Natural killer cell treated with Interleukin-12 subunit alpha and Interleukin-12 subunit beta and Interleukin-15 and Interleukin-18, amount 100 ng/mL, for 72 hours (primary cell): ENCODE measurements at places on chromosomes 1 and 21. TPM values are rescaled to one million over a fixed set of nuclear protein-coding genes. Genes with fewer than 3 reads are reported as not detected.

EVA1C gene
- total RNA-seq, result 4.7 TPM

SETSIP gene
- total RNA-seq, result not detected

KCNE1 gene
- 4.7 TPM for total RNA-seq

CELA2B gene
- not detected for total RNA-seq

SPRR2G gene
- total RNA-seq, result not detected

OLIG2 gene
- total RNA-seq, result not detected

CA6 gene
- total RNA-seq, result not detected

- no peak overlapping the region for H3K4me3 ChIP-seq
- peaks cover 2% of the 10 kb centered on the region for H3K4me1 ChIP-seq
- no peaks in the 10 kb centered on the region for H3K27me3 ChIP-seq
Observed at GRCh38 chr1:231596337-231596791, 30.2 kb upstream of the DISC1 start.

DNA sequence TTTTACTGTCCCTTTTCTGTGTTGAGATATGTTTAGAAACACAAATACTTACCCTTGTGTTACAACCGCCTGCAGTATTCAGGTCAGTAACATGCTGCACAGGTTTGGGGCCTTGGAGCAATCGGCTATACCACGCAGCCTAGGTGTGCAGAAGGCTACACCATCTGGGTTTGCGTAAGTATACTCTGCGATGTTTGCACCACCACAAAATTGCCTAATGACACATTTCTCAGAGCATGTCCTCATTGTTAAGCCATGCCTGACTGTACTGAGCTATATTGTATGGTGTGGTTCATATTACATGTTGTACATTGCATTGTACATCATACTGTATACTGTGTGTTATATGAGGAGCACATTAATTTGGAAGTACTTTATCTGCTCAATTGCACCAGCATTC lies 247.4 kb downstream of the RHOU start:
- no peak for DNase-seq
- H3K27ac ChIP-seq, result no peak overlapping the region
- no peak overlapping the region for H3K4me3 ChIP-seq
- no peaks in the 10 kb centered on the region for H3K4me1 ChIP-seq

DNA sequence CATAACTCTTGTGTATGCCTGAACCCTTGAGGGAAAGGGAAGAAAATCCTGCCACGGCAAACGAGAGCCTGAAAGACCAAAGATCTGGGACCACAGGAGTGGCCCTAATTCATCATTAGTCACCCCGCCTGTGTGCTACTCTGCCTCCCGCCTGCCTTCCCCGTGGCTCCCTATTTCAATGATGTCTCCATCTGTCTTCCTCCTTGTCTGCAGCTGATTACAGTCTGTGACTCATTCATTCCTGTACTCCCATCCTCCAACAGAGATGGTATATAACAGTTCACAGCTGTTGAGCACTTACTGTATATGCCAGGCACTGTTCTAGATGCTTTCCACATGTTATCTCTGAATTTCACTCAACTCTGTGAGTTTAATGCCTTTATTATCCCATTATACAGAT lies 96.6 kb downstream of the SEC16B start:
- DNase-seq, result no peak
- no peaks in the 10 kb centered on the region for H3K27me3 ChIP-seq
- H3K4me3 ChIP-seq, result no peak overlapping the region
- H3K36me3 ChIP-seq, result no peaks in the 10 kb centered on the region
- no peak overlapping the region for H3K27ac ChIP-seq
- no peaks in the 10 kb centered on the region for H3K4me1 ChIP-seq

DNA sequence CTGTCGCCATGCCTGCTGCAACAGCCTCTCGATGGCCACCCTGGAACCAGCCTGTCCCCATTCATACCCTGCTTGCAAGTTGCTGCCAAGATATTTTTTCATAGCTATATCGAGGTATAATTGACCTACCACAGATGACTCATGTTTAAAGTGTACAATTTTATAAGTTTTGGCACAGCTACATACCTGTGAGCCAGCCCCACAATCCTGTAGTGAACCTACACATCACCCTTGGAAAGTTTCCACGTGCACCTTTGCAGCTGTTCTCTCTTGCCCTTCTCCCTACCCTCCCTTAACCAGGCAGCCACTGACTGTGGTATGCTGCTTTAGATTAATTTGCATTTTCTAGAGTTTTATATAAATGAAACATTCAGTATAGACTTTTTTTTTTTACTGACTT lies 23.0 kb upstream of the KCNJ6 start:
- no peak overlapping the region for H3K27ac ChIP-seq
- no peaks in the 10 kb centered on the region for H3K4me1 ChIP-seq
- H3K4me3 ChIP-seq, result no peak overlapping the region
- DNase-seq, result no peak
- no peaks in the 10 kb centered on the region for H3K36me3 ChIP-seq
- peaks cover 13% of the 10 kb centered on the region for H3K27me3 ChIP-seq

GRCh38 chr1:145961425-145962156 lies 2.8 kb downstream of the ANKRD34A start:
- H3K27ac ChIP-seq, result peak overlapping the region; percentile 54
- peak overlapping the region; percentile 87 for H3K4me3 ChIP-seq
- no peaks in the 10 kb centered on the region for H3K27me3 ChIP-seq

DNA sequence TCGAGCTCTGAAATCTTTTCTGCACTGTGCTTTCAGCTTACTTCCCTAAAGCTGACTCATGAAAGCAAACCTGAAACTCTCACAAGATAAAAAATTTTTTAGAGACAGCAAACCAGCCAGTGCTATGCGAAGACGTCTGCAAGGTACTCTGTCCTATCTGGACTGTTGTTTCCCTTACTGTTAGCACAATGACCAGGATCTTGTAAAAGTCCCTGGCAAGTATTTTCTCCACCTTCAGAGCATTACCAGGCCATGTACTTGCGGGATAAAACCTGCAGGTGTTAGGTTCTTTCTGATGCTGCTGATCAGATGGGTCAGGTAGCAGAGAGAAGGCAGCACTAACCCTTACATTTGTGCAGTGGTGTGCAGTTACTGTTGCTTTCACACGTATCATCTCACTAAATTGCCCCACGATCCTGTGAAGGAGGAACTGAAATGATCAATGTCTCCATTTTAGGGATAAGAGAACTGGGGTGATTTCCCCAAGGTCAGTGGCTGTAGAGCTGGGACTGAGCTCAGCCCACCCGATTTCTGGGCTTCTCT lies 56.6 kb downstream of the PLXNA2 start:
- peaks cover 22% of the 10 kb centered on the region for H3K27me3 ChIP-seq
- H3K4me3 ChIP-seq, result no peak overlapping the region
- no peak overlapping the region for H3K27ac ChIP-seq

DNA sequence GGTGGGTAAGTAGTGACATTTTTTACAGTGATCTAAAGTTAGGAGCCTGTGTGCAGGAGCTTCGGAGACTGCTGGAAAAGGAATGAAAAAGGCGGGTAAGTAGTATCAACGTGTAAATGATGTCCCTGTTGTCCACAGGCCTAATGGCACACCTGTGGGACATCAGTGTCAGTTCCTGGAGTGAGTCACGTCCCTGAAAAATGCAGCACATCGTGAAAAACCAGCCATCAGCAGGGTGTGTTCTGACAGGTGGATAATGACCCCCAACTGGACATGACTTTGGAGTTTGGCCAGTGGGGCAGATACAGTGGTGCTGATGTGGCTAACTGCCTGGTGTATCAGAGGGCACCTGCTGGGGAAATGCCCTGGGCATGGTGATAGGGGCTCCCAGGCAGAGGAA lies 12.0 kb upstream of the PRDM15 start:
- H3K36me3 ChIP-seq, result no peaks in the 10 kb centered on the region
- peaks cover 7% of the 10 kb centered on the region for H3K27me3 ChIP-seq
- H3K4me3 ChIP-seq, result no peak overlapping the region
- peaks cover 5% of the 10 kb centered on the region for H3K4me1 ChIP-seq
- DNase-seq, result no peak

DNA sequence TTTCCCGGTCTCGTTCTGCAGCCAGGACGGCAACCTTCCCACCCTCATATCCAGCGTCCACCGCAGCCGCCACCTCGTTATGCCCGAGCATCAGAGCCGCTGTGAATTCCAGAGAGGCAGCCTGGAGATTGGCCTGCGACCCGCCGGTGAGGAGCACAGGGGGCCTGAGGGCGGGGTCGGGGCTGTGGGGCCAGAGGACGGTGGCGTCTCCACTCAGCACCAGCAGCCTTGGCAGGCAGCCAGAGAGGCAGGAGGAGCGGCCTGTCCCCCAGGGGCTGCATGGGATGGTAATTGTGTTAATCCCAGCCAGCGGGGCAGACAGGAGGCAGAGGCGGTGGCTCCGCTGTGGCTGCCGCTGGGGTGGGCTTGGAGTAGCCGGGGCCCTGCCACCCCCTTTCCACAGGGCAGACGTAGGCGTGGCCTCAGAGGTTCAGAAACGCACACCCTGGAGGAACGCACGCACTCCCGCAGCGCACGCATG lies 12.1 kb downstream of the SAMD11 start:
- H3K4me3 ChIP-seq, result no peak overlapping the region
- H3K27ac ChIP-seq, result no peak overlapping the region
- no peak for DNase-seq
- peaks cover 15% of the 10 kb centered on the region for H3K27me3 ChIP-seq
- no peaks in the 10 kb centered on the region for H3K36me3 ChIP-seq

- no peak overlapping the region for H3K27ac ChIP-seq
- H3K36me3 ChIP-seq, result no peaks in the 10 kb centered on the region
- H3K4me3 ChIP-seq, result no peak overlapping the region
Observed at GRCh38 chr1:176878750-176879536, 285.6 kb downstream of the ASTN1 start.

DNA sequence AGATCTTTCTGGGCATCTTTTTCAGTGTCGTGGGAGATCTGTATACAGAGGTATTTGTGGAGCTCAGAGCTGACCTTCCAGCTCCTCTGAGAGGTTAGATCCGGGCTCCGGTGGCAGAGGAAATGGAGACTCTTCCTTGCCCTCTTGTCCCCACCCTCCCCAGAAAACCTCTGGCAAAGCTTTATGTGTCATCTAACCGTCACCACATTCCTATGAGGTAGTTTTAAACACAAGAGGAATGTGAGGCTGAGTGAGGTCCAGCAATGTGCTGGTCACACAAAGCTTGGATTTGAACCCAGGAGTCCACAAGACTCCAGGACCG lies 1.2 kb downstream of the CD160 start:
- H3K27me3 ChIP-seq, result peaks cover 2% of the 10 kb centered on the region
- H3K4me3 ChIP-seq, result peak overlapping the region; percentile 78
- H3K36me3 ChIP-seq, result no peaks in the 10 kb centered on the region
- H3K27ac ChIP-seq, result no peak overlapping the region
- peaks cover 56% of the 10 kb centered on the region for H3K4me1 ChIP-seq
- no peak for DNase-seq

DNA sequence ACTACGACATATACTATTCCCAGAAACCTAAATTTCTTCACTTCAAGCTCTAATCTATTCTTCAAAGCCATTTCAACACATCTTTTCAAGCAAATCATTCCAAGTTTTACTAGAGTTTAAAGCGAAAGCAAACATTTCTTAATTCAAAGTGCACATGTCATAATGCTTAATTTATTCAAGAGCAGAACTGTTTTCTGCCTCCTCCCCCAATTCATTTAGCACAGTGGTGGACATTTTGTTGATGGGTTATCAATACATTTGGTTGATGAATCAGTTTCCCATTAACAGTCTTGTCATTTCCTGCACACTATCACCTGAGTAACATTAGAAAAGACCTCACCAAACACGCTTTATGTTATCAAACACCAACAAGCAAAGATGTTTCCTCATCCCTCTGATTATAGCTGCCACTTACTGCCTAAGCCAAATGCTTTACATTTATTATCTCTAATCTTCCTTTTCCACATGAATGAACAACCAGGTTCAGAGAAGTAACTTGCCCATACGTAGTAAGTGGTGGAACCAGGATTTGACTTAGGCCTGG lies 2.0 kb downstream of the SRSF4 start:
- peaks cover 48% of the 10 kb centered on the region for H3K4me1 ChIP-seq
- no peak for DNase-seq
- H3K36me3 ChIP-seq, result peaks cover 22% of the 10 kb centered on the region
- H3K4me3 ChIP-seq, result peak overlapping the region; percentile 98
- H3K27ac ChIP-seq, result peak overlapping the region; percentile 86

DNA sequence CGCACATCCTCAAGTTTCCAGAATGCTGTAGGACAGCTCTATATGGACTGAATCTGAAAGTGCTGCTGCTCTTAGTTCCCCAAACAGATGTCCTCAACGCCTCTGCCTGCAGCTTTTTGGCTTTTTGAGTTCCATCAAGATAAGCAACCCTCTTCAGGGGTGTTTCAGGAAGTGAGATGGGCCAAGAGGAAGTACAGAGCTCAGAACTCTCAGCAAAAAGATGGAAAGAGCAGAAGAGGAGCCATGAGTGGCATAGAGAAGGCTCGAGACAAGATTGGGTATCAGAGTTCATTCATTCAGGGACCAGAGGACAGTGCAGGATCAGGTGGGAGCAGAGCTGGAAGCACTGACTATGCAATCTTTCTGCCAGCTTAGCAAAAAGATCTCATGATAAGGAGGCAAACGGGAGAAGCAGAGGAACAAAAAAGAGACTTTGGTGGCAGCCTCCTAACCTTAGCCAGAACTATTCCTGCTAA lies at the start of the genes ADORA3 and TMIGD3:
ADORA3 (minus strand) TSS at position 49 of the 476 bp plus-strand sequence. CDS start 279 bp downstream, outside the sequence.
TMIGD3 (minus strand) TSS at position 49 of the 476 bp plus-strand sequence. CDS start 279 bp downstream, outside the sequence.
- no peak for DNase-seq
- H3K27me3 ChIP-seq, result no peaks in the 10 kb centered on the region
- H3K4me1 ChIP-seq, result peaks cover 24% of the 10 kb centered on the region
- H3K27ac ChIP-seq, result no peak within 1 kb of the TSS
- H3K4me3 ChIP-seq, result peak within 1 kb of the TSS; percentile 10

DNA sequence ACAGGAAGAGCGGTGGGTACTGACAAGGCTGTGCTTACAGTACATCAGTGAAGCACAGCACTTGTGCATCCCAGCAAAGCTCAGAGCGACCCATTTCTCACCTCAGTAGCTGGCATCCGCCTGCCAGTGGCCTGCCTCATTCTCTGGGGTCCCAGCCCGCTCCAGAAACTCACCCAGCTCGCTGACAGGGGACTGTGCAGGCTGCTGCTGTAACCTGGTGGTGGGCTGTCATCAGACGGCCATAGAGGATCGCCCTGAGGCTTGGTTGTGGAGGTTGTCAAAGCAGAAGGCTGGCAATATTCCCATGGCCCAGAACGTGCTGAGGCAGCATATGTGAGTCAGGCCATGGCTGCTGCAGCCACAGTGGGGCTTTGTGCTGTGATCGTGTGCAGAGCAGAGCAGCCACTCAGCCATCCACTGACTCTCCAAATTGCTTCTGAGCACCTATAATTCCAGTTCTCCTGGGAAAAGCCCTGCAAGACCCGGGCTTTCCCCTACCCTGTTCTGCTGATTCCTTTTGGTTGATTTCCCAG lies 13.6 kb upstream of the GPR137B start:
- no peaks in the 10 kb centered on the region for H3K36me3 ChIP-seq
- no peak overlapping the region for H3K27ac ChIP-seq
- no peak overlapping the region for H3K4me3 ChIP-seq
- H3K27me3 ChIP-seq, result peaks cover 39% of the 10 kb centered on the region

GRCh38 chr1:215031392-215031791 lies 51.1 kb upstream of the KCNK2 start:
- H3K27ac ChIP-seq, result no peak overlapping the region
- no peaks in the 10 kb centered on the region for H3K27me3 ChIP-seq
- H3K4me3 ChIP-seq, result no peak overlapping the region
- H3K4me1 ChIP-seq, result no peaks in the 10 kb centered on the region
- no peaks in the 10 kb centered on the region for H3K36me3 ChIP-seq

- peaks cover 15% of the 10 kb centered on the region for H3K4me1 ChIP-seq
- no peak overlapping the region for H3K27ac ChIP-seq
- no peaks in the 10 kb centered on the region for H3K27me3 ChIP-seq
- no peak for DNase-seq
Observed at GRCh38 chr1:246394121-246394520, 113.0 kb downstream of the SMYD3 start.
